CD4-positive, alpha-beta T cell treated with Interleukin-6 for 4 hours (primary cell): ENCODE measurements at places on chromosomes 4 and X.

DNA sequence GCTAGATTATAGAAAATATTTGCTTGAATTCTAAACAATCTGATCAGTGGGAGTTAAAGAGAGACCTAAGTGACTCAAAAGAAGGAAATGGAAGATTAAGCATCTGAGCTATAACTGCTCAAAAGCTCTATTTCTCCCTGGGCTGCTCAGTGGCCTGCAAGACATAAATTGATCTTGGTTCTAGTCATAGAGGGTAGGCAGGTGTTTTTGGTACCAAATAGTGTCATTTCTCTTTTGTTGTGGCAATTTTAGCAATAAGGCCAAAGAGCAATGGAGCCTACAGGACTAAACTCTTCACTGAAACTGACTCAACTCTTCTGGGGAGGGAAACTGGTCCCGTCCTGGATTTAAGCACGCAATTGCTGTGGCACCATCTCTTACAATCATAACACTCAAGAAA is 33.9 kb upstream of the BMP2K start:
- DNase-seq: no peak

GRCh38 chr4:80257851-80258250 is 8.6 kb upstream of the FGF5 start:
- DNase-seq: no peak

DNA sequence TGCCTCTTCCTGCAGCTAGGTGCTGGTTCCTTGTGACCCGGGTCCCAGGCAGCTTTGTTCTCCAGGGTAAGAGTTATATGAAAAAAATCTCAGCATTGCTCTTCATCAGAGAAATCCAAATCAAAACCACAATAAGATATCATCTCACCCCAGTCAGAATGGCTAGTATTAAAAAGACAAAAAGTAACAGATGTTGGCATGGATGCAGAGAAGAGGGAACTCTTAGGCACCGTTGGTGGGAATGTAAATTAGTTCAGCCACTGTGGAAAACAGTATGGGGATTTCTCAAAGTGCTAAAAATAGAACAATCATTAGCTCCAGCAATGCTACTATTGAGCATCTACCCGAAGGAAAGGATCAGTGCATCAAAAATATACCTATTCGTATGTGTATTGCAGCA is 61.5 kb downstream of the SORCS2 start:
- DNase-seq: no peak

GRCh38 chr4:16294455-16294854 is 68.2 kb upstream of the TAPT1 start:
- no peak for DNase-seq

DNA sequence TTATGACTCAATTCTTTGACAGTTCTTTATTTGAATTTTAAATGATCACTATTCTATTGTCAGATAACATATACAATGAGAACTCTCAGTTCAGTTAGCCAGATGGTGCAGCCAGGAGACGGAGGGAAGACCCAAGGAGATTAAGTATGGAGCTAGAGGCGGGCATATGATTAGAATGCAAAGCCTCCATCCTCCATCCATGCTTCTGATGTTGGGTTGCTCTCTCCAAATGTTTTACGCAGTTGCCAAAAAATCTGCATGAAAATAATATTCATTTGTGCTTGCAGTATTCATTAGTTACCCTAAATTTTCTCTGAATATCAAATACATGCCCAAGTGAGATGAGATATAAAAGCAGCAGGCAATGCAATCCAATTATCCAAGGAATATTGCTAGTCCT is 874.8 kb downstream of the C4orf33 start:
- no peak for DNase-seq
